ENCODE measurements at places on chromosomes 6 and 20. TPM values are rescaled to one million over a fixed set of nuclear protein-coding genes. Genes with fewer than 3 reads are reported as not detected.
A peak's percentile ranks its signal among the peaks of the same experiment; 100 is the strongest.

The C6orf118 gene
- not detected for polyA plus RNA-seq

The TNFRSF21 gene
- 1.0 TPM for polyA plus RNA-seq

The NOX3 gene
- not detected for polyA plus RNA-seq

The LPIN3 gene
- polyA plus RNA-seq: 0.04 TPM

- peaks cover 26% of the 10 kb centered on the region for H3K36me3 ChIP-seq
- H3K4me1 ChIP-seq: peaks cover 79% of the 10 kb centered on the region
- peaks cover 11% of the 10 kb centered on the region for H3K27me3 ChIP-seq
Measured at GRCh38 chr6:42047790-42048405, 2.4 kb upstream of the TAF8 start.

DNA sequence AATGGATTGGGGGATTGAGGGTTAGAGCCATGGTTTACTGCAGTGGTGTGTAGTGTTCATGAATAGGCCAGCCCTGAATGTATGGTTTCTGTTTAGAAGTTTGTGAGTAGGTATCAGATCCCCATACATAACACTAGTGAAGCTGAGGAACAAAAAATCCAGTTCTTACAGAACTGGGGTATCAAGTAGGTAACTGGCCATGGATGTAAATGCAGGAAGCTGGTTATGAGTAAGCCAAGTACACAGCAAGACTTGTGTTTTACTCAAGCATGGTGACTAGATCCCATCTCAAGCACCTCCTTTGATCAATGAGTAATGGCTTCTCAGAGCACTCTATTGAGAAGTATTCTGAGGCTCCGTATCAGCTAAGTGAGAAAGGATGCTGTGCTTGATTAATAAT, 613.7 kb upstream of the FLRT3 start:
- no peak overlapping the region for H3K4me3 ChIP-seq
- DNase-seq: no peak
- H3K36me3 ChIP-seq: no peaks in the 10 kb centered on the region
- no peaks in the 10 kb centered on the region for H3K4me1 ChIP-seq

DNA sequence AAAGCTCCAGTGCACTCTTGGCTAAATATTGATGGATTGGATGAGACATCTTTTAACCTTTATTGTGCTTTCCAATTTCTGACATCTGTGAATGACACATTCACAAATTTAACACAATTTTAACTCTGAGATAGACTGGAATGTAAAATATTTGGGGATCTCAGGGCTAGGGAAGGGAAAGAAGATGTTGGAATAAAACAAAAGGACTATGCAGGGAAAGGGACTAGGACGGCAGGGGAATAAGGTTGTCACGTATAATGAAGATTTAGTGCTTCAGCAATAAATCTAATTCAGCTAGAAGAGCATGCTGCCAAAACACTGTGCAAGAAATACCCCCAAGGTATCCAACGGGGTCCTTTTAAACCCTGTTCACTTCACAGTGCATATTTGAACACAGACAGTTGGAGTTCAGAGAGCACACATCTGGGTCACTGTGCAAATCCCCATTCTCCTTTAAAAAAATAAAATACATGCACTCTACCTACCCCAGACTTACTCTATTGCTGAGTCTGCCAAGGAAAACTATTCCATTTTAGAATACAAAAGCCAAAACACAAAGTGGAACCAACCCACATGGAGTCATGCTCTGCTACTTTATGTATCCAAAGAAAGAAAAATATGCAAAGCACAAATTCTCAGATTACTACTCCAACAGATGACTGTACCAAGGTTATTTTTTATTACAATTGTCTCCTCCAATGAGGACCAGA, 151.0 kb upstream of the RSPO3 start:
- no peaks in the 10 kb centered on the region for H3K27me3 ChIP-seq
- H3K4me3 ChIP-seq: no peak overlapping the region
- no peaks in the 10 kb centered on the region for H3K4me1 ChIP-seq
- H3K27ac ChIP-seq: no peak overlapping the region
- H3K36me3 ChIP-seq: no peaks in the 10 kb centered on the region

- peak within 1 kb of the TSS; percentile 90 for H3K4me3 ChIP-seq
- DNase-seq: no peak
- peaks cover 28% of the 10 kb centered on the region for H3K4me1 ChIP-seq
- H3K36me3 ChIP-seq: no peaks in the 10 kb centered on the region
- peaks cover 6% of the 10 kb centered on the region for H3K27me3 ChIP-seq
- peak within 1 kb of the TSS; percentile 6 for H3K27ac ChIP-seq
Measured at GRCh38 chr6:32589596-32590449, at the start of gene HLA-DRB1. Gene HLA-DRB1, minus strand, starts transcription at chr6:32589848. Its CDS starts 106 bp downstream, at chr6:32589742.

DNA sequence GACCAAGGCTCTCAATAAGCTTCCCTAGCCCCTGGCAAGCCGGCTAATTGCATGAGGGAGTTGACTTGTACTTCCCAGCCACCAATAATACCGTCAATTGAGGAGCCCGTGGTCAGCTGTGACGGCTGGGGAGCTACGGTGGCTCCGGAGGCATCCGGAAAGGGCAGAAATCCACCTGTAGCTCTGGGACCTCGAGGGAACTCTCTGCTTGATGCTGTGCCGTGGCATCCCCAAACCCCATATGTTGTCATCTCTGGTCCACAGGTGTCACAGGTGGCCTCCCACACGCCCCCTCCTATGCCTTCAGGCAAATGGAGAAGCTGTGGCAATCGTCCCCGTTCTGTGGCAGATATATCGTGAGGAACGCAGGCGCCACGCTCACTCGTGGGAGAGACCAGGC, 5.5 kb upstream of the KCNQ2 start:
- H3K4me1 ChIP-seq: no peaks in the 10 kb centered on the region
- no peaks in the 10 kb centered on the region for H3K36me3 ChIP-seq
- peaks cover 6% of the 10 kb centered on the region for H3K27me3 ChIP-seq

- no peak for DNase-seq
- peaks cover 24% of the 10 kb centered on the region for H3K4me1 ChIP-seq
- H3K36me3 ChIP-seq: no peaks in the 10 kb centered on the region
- H3K27me3 ChIP-seq: peaks cover 5% of the 10 kb centered on the region
- no peak overlapping the region for H3K27ac ChIP-seq
Measured at GRCh38 chr6:167098825-167099225, 24.1 kb upstream of the CCR6 start.

DNA sequence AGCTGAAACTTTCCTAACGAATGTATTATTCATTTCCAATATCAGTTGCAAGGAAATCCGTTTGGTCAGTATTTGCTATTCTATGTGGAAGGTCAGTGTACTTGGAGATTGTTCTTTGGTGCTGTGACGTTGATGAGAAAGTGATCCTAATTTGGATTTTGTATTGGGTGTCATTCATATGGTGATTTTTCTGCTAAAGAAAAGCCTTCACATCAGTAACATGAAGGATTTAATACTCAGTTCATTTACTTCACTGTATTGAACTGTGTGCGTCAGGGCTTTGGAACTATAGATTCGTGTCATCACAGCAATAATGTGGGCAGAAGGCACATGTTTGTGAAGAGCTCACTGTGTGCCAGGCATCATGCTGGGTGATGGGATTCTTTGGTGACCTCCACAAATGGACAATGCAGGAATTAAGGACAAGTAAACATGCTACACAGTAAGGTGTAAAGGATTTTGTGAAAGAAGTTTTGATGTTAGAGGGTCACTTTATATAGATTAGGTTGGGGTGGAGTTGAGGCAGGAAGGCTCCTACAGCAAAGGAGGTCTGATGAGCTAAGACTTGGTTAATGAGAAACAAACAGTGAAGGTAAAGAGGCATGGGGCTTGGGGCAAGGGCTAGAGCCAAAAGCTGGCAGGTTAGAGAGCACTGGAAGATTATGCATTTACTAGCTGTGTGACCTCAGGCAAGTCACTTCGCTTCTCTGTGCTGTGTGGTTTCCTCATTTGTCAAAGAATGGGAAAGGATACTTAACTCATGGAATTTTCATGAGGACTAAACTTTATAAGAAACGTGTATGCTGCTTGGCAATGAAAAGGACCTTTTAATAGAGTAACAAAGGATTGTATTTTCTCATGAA, 12.1 kb downstream of the ARID1B start:
- peaks cover 82% of the 10 kb centered on the region for H3K4me1 ChIP-seq
- peaks cover 5% of the 10 kb centered on the region for H3K27me3 ChIP-seq
- H3K27ac ChIP-seq: no peak overlapping the region

DNA sequence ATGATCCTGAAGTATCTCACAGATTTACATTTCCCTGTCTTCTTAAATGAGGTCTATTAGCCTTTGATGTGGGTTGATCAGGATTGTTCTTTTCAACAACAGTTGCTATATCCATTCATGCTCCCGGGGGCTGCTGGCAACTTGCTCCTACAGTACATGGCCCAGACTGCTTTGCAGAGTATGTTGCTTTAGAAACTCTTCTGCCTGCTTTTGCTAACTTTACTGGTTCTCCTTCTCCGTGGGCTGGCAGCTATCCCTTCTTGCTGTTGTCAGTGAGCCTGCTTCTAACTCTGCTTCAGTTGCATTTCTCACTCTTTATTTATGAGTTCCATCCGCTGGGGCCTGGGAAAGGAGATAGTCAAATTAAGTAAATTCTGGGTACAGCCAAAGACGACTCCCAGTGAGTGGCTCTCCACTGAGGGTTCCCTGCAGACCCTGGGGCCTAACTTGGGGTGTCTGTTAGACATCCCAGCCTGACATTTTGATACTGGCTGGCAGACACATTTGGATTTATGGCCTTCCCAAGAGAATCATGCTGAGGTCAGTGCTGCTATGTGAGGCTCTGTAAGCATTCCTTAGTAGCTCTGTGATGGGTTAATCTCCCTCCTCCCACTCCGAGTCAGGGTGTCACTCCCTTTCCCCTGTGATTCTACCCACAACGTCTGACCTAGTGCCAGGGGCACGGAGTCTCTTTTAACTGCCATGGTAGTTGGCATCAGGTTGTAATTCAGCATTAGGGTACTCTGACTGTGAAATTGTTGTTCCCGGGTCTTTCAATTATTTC, 73.6 kb downstream of the SLX4IP start:
- peaks cover 32% of the 10 kb centered on the region for H3K4me1 ChIP-seq
- peak overlapping the region; percentile 2 for H3K27ac ChIP-seq
- no peaks in the 10 kb centered on the region for H3K27me3 ChIP-seq
- H3K36me3 ChIP-seq: no peaks in the 10 kb centered on the region
- DNase-seq: no peak
- no peak overlapping the region for H3K4me3 ChIP-seq

- DNase-seq: no peak
- no peak overlapping the region for H3K27ac ChIP-seq
- no peaks in the 10 kb centered on the region for H3K27me3 ChIP-seq
- H3K4me1 ChIP-seq: peaks cover 15% of the 10 kb centered on the region
Measured at GRCh38 chr6:152461556-152461955, 175.6 kb downstream of the SYNE1 start.
